ENCODE measurements at places on chromosomes 12 and 14.

DNA sequence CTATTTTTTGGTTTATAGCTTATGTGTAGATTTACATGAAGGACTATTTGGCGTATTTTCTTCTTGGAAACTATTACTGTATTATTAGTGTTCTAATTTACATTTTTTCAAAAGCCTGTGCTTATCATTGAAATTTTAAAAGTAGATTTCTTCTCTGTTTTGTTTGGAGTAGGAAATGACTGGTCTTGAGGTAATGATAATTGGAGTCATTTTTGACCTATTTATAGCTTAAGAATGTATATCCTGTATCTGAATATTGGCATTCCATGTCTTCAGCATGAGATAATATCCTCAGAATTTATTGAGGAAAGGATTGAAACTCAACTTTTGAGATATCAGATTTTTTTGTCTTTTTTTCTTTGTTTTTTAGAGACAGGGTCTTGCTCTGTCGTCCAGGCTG, 193.4 kb downstream of the ERC1 start:
- DNase-seq: no peak

- DNase-seq: peak; percentile 53
These were observed 11.6 kb downstream of the FBXW8 start for GRCh38 chr12:116922194-116922897.

- DNase-seq: no peak
These were observed 12.7 kb upstream of the KRT78 start for GRCh38 chr12:52861511-52861910.

DNA sequence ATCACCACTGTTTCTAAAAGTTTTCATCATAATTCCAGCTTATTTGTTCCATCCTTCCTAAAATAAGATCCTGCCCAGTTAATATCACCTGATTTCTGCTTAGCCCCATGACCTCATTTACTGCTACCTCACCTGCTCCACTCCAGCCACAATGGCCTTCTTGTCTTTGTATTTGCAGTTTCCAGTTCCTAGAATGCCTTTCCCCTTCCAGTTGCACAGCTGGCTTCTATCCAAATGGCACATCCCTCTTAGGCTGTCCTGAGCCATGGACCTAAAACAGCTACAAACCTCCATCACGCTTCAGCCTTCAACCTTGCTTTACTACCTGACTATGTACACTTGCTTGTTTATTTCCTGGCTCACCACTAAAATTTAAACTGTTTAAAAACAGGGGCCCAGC, 6.5 kb upstream of the LGMN start:
- no peak for DNase-seq
